ENCODE measurements at places on chromosomes 13 and 19.

DNA sequence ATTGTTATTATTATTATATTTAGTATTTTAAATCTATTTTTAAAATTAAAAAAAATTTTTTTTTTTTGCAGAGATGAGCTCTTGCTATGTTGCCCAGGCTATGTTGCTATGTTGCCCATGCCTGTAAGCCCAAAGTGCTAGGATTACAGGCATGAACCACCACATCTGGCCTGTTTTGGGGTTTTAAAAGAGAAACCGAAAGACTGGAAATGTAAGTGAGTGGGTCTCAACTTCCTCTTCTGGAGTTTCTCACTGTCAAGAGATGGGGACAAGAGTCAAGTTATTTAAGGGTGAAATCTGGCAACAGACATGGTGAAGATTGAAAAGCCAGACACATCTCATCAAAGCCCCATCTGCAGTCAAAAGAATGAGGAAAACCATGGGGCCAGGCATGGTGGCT, 4.2 kb upstream of the OR7G3 start:
- ATAC-seq = peak; percentile 41

GRCh38 chr13:68050761-68051160, 820.6 kb upstream of the PCDH9 start:
- no peak for ATAC-seq

DNA sequence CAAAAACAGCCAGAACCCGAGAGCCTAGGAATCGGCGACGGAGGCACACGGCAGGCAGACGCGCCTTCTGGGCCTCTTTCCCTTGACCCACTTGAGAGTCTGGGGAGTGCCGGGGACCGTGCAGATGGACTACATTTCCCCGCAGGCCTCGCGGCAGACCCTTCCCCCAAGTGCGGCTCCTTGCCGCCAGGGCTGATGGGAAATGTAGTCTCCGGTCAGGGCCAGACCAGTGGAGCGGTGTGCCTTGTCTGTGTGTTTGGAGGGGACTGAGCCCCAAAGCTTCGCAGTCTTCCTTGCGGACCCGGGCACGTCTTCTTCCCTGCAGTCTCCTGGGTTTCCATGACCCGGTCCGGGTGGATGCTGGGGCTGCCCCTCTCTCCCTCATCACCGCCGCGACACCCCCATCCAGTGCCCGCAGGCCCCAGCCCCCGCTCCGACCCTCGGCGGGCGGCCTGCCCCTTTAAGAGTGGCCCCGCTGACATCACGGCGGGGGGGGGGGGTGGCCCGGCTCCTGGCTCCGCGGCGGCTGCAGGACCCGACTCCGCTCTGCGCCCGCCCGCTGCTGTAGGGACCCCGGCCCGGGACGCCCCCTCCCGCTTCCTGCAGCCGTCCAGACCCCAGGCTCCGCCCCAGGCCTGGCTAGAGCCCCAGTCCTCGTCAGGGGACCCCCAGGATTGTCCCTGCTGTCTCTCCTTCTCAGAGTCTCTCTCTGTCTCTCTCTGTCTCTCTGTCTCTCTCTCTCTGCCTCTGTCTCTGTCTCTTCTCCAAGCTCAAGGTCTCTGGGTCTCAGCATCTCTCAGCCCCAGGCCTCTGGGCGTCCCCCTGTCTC, 758 bp upstream of the CACNG7 start:
- ATAC-seq = peak; percentile 71

GRCh38 chr19:48687776-48688175, 8.0 kb upstream of the FUT2 start:
- no peak for ATAC-seq

DNA sequence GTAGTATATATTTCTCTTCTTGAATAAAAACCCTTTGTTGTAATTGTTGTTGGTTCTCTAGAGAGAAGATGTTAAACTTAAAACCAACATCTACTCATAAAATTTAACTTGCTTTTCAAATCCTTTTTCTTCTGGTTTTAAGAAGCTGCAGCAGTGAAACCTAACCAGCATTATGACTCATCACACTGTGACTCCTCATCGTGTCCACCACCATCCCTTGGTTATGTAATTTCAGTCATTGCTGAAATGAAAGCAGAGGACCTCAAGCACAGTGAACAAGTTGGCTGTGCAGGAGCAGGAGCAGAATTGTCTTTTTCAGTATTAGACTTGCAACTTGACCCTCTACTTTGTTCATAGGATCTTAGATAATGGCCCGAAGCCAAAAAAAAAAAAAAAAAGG, 64.9 kb upstream of the HTR2A start:
- peak; percentile 55 for ATAC-seq

- no peak for ATAC-seq
Measured at GRCh38 chr13:83879431-83880171, 2.7 kb downstream of the SLITRK1 start.

- no peak for ATAC-seq
Measured at GRCh38 chr13:108426893-108427292, 157.4 kb downstream of the TNFSF13B start.

GRCh38 chr13:112078216-112078615, 11.3 kb downstream of the SOX1 start:
- no peak for ATAC-seq

DNA sequence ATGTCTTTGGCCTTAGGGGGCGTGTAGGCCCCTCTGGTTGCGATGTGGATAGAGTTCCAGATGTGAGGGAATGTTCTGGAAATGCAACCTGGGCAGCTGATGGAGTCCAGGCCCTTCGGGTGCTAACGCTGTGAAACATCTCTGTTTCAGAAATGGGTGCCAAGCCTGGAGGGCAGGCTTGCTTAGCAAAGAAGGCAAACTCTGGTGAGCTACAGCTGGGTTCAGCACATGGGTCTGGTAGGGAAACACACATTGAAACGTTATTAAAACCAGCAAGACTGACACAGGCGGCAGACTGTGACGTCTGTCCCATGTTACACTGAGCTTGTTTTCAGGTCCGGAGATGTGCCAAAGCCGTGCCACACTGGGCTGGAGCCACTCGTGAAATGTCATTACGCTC, 8.6 kb upstream of the CDC16 start:
- no peak for ATAC-seq

DNA sequence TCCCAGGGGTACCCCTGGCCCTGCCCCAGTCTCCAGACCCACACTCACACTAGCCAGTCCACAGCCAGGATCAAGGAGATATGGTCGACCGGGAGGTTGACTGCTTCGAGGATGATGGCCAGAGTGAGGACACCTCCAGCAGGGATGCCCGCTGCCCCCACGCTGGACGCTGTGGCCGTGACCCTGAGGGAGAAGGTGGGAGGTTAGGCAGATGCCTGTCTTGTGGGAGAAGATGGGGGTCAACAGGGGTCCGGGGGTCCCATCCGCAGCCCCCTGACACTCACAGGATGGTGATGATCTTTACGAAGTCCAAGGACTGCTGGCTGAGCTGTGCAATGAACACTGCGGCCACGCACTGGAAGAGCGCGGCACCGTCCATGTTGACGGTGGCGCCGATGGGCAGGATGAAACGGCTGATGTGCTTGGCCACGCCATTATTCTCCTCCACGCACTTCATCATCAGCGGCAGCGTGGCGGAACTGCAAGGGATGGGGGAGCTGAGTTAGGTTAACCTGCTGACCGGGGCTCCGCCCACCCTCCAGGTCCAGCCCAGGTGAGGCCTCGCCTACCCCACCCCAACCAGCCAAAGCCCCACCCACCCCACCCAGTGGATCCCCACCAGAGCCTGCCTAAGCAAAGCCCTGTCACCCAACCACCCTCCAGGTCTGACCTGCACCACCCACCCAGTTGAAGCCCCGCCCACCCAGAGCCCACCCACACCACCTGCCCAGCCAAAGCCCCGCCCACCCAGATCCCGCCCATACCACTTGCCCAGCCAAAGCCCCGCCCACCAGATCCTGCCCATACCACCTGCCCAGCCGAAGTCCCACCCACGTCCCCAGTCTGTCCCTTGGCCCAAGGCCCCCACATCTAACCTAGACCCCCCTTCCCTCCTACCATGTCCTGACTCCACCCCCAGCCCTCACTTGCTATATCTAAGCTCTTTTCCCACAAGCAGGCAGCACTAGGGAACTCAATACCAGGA, 11.2 kb downstream of the SLC1A5 start:
- ATAC-seq = no peak

- ATAC-seq = no peak
Measured at GRCh38 chr13:31092646-31093045, 69.1 kb downstream of the HSPH1 start.

DNA sequence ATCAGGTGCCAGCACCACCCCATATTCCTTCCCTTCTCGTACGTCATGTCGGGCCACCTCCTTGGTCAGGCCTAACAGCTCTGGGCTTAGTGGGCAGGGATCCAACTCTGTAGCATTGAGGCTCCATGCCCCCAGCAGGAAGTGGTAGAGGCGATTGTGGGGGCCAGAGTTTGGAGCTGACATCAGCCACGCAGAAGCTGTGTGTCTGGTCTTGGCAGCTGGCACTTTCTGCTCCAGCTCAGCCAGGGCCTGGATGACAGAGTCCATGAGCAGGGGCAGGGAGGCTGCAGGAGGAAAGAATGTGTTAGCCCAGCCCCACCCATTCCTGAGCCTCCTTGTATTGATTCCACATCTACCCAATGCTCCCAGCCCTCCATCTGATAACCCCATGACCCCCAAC, 3.0 kb downstream of the PGLYRP2 start:
- no peak for ATAC-seq

DNA sequence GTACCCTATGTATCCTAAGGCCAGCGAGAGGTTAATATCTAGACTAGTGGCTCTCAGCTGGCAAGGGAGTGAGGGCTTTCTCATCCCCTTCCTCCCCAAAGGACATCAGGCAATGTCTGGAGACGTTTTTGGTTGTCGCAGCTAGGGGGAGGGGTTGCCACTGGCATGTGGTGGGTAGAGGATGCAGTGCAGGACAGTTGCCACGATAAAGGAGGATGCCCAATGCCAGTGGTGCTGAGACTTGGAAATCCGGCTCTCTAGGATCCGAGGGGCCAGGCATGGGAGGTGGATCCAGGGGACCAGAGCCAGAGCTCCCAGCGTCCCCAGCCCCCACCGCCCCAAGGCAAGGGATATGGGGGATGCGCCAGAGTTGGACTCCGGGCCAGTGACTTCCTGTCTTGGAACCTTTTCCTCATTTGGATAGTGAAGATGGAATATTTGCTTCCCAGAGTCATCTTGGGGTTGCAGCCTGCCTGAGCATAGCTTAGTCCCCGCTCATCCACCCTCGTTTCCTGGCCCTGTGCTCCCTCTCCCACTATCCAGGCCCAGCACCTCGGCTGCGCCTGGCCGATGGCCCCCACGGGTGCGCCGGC, 4.9 kb downstream of the SSC5D start:
- ATAC-seq = no peak

DNA sequence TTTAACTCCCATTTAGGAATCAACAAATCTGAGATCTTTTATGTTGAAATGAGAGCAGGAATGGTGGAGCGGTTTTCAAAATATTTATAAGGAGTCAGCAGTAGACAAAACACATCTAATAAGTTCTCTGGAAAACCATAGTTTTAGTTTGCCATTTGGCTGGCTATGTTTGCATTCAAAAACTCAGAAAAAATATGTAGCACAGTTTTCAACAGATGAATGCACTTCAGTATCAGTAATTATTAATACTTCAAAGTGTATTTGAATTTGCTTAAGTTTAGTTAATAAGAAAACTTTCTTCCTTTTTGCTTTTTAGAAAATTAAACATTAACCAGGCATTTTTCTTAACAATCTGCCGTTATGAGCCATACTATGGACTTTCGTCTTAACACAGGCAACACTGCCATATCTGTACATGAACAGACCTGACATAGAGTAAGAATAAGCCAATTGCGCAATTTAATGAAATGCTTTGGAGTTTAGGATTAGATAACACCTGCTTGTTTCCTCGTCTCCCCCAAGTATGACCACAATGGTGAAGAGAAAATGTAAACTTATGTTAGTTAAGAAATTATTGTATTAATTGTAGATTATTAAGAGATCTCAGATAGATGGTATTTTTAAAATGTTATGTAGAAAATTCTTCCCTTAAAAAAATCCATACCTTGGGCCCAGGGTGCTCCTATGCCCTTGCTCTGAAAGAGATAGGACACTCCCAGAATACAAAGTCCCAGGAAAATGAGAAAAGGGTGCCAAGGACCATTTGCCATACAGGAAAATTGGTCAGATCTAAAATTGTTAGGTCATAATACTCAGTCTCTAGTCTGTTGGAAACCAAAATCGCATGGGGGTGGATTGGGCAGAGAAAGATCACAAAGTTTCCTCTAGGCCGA, 552.3 kb upstream of the ARGLU1 start:
- no peak for ATAC-seq

- ATAC-seq = no peak
Measured at GRCh38 chr13:79631051-79631659, 150.2 kb downstream of the NDFIP2 start.

DNA sequence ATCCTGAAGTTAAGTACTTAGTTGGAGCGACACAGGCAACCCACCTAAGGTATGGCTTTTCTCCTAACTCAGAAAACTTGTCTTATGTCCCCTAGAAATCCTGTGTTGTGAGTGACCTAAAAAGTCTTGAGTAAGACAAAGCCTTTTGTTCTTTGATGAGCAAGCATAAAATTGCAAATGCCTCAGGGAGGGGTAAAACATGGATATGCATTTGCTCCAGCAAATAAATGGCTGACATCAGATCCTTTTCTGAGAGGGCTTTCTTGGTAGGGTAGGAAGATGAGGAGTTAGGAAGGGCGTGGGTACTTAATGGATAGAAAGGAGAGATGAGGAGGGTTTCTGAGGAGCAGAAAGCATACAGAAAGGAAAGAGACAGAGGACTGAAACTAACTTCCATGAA, 163.7 kb downstream of the IER2 start:
- ATAC-seq = no peak

DNA sequence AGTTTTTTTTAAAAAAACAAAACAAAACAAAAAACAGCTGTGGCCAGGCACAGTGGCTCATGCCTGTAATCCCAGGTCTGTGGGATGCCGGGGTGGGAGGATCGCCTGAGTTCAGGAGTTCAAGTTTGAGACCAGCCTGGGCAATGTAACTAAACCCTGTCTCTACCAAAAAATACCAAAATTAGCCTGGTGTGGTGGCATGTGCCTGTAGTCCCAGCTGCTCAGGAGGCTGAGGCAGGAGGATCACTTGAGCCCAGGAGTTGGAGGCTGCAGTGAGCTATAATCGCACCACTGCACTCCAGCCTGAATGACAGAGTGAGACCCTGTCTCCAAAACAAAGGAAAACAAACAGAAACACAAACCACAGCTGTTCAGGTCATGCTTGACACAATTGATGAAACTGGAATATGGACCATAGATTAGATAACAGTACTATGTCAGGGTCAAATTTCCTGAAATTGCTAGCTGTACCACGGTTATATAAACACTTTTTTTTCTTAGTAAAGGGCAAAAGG, 6.9 kb upstream of the ANGPTL4 start:
- ATAC-seq = no peak

DNA sequence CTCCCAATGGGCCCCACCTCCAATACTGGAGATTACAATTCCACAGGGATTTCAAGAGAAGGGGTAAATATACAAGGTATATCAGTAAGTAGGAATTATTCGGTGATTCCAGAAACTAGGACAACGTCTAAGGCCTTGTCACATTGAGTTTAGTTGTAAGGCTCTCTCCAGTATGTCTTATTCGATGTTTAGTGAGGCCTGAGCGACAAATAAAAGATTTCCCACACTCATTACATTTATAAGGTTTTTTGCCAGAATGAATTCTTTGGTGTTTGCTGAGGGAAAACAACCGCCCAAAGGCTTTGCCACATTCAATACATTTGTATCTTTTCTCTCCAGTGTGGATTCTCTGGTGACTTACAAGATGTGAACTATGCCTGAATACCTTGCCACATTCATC, 19.1 kb upstream of the ZNF841 start:
- no peak for ATAC-seq

Measured in activated CD4-positive, CD25-positive, alpha-beta regulatory T cell treated with anti-CD3 and anti-CD28 coated beads, Interleukin-2, amount 50 U/mL, for 24 hours (primary cell).